Cardiac septum (tissue), 1 donor: ENCODE measurements at places on chromosomes 16 and 17. TPM values are rescaled to one million over a fixed set of nuclear protein-coding genes. Genes with fewer than 3 reads are reported as not detected.

- peak; percentile 15 for DNase-seq
Measured at GRCh38 chr16:57265850-57266530, 18.5 kb downstream of the PLLP start.

GRCh38 chr17:33322063-33322462 lies 29.0 kb upstream of the ASIC2 start:
- no peak for DNase-seq

DNA sequence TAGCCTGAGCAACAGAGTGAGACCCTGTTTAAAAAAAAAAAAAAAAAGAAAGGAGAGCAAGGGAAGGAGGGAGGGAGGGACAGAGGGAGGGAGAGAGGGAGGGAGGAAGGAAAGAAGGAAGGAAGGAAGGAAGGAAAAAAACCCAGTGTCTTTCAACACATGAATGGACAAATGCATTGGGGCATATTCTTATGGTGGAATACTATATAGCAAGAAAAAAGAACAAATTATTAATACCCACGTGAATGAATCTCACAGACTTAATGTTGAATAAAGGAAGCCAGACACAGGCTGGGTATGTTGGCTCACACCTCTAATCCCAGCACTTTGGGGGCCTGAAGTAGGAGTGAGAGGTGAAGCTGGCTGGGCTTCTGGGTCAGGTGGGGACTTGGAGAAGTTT lies 20.3 kb downstream of the RAPGEFL1 start:
- no peak for DNase-seq

DNA sequence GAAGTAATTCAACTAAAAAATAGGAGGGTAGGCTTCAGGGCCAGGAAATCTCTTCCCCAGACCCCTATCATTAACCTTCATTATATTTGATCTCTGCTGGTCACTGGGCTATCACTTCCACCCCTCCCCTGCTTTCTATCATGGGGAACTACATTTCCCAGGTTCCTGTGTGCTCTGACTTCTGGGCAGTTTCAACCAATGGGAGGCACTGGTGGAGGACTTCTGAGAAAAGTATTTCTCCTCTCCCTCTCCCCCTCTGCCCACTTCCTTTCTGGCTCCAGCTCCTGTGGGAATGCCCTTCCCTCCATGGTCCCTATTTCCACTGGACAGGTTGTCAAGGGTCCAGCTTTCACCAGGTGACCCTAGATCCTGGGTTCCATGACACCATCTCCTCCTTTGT lies 364.4 kb downstream of the C16orf95 start:
- no peak for DNase-seq

DNA sequence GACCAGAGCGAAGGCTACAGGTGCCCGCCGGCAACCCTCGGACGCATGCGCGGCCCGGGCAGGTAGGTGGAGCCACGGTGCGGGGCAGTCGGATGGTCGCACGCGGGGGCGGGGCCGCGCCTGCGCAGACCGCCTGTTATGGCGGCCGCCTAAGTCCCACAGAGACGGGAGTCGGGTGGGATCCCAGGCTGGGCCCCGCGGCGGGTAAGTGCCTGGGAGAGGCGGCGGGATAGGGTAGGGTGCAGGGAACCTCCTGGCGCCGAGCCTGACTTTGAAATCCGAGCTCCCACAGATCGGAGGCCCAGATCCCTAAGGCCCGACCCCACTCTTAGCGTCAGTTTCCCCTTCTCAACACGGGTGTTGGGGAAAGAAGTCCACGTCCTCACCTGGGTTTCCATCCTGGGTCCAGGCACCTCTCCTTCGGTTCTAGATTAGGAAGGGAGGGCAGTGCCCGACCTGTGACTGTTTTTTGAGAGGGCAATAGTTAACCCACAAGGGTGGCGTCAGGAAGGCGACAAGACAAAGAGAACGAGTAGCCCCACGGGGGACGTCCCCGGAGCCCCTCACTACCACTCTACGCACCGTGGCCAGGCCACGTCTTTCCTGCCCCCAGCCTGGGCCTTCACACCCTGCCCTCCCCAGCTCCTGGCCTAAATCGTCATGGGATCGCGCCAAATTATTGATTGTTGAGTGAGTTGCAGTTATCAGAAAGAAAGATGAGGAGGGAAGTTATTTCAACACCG lies at the start of gene METTL22:
Gene METTL22 (plus strand): TSS at position 127 of the 743 bp plus-strand sequence. CDS start 3,968 bp downstream, outside the sequence.
- peak; percentile 96 for DNase-seq

DNA sequence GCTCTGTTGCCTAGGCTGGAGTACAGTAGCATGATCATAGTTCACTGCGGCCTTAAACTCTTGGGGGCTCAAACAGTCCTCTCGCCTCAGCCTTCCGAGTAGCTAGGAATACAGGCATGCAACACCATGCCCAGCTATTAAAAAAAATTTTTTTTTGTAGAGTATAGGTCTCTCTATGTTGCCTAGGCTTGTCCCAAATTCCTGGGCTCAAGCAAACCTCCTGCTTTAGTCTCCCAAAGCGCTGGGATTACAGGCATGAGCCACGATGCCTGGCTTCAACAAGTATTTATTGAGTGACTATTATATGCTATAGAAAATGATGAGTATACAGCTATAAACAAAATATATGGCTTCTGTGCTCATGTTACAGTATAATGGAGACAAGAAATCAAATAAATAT lies 66.7 kb upstream of the C17orf78 start:
- DNase-seq: no peak

DNA sequence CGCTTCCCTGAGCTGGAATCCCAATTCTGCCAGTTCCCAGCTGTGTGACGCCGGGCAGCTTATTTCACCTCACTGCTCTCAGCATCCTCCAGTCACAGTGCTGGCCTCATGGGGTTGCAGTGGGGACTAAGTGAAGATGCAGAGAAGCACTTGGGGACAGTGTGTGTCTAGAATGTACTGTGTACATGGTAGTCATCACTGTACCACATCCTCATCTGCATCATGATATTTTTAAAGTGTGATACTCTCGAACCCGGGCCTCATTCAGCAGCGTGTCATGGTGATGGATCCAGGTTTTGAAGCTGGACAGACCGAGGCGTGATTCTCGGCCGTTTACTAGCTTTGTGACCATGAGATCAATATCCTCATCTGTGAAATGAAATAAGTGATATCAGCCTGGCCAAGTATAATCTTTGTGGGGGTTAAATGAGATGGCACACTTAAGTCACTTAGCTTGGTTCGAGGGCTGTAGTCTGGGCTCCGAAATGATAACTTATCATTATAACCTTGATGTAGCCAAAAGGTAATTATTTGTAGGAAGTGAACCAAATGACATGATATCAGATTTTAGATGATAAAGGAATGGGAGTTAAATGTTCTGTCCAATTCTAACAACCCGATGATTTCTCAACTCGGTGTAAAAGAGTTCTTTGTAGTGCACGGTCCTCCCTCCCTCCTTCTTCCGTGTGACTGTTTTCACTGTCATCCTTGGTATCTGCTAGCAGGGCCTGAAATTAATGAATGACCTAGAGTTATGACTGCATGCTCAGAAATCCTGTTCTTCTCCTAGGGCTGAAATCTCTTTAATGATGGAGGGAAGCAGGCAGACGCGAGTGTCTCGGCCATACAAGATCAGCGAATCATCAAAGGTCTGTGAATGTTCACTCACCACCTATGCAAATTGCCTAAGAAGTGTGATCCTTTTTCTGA lies 2.0 kb downstream of the KLHL36 start:
- DNase-seq: no peak

GRCh38 chr17:21171970-21172510 lies 41.9 kb downstream of the TMEM11 start:
- DNase-seq: no peak

- no peak for DNase-seq
Measured at GRCh38 chr17:15999974-16000827, 577 bp downstream of the TTC19 start.

DNA sequence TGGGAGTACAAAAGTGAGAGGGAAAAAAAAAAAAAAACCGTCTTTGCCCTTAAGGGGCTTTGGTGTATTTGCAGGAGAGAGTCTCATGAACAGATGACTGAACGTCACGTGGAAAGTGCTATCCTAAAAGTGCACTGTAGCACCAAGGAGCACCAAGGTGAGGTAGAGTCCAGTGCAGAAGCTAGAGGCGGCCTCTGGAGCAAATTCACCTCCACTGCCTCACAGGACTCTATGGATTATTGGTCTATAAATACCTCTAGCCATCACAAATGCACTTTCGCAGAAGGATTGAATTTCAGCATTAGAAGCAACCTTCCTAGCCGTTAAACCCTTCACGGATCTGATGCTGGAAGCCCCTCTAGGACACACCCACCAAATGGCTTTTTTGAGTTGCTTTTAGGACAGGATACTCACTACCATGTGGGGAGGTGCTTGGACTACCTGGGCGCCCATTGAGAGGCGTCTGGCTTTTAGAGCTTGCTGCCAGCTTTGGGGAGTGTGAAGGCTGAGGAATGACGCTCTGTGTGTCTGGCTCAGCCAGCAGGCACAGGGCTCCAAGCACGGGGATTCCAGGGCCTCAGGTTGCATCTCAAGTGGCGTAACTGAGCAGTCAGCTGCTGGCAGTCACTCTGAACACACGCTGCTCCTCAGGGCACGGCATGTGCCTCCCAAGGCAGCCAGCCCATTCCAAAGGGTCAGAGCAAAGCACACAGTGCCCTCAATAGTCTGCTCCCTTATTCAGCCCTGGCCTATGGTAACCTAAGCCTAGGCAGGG lies 52.7 kb downstream of the CDRT4 start:
- DNase-seq: no peak

DNA sequence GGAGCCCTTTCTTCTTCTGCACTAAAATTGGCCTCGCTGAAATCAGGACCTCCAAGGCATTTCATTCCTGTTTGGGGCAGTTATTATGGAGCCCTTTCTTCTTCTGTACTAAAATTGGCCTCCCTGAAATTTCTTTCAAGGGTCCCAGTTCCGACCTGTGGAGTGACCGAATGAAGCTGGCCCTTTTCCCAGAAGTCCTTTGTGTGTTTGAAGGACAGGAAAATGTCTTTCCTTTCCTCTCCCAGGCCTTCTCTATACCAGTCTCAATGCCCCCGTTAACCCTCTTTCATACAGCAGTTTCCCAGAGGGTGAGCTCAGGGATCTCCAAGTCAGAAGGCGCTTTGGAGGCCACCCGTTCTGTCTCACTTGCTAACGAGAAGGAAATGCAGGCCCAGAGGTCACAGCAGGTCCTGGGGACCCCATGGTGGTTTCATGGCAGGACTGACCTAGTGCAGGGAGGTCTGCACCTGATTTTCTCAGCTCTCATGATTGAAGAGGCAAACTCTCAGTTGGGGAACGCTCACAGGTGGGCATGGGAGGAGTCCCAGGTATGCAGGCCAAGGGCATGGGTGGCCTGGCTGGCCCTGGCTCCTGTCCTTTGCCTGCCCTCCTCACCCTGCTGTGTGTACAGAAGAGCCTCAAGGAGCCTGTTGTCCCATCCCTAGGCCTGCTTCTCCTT lies 37.1 kb upstream of the DOC2B start:
- peak; percentile 65 for DNase-seq

DNA sequence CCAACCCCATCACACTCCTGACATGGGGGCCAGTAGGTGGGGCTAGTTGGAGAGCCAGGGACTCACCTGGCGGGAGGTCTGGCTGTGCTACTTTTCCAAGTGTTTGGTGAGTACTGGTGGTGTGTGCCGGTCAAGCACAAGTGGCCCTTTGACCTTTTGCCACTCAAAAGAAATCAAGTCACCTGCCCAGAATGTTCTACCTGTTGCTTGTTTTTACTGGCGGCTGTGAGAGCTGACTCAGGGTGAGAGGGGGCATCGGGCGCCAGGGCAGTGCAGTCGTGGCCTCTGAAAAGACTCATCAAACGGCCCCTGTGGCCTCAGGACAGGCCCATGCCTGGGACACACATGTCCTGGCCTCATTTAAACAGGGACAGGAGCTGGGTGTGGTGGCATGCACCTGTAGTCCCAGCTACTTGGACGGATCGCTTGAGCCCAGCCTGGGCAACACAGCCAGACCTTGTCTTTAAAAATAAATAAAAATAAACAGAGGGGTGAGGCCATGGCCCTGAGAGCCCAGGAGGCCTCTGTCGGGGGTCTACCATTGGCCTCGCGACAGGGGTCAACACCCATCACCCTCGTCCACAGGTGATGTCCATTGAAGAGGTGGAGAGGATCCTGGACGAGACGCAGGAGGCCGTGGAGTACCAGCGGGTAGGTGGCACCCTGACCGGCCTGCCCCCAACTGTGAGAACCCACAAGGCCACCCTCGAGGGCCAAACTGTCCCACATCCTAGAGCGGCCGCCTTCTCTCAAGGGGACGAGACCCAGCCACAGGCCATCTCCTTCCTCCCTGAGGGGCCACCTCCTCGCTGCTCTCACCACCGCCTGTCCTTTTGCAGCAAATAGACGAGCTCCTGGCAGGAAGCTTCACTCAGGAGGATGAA lies 5.0 kb downstream of the CHMP6 start:
- DNase-seq: no peak

GRCh38 chr16:5349670-5350517 lies 252.3 kb upstream of the EEF2KMT start:
- no peak for DNase-seq

The CPNE7 gene
- not detected for total RNA-seq

The TBC1D3I gene
- total RNA-seq: 0.38 TPM

The MILR1 gene
- 3.6 TPM for total RNA-seq

The LGALS9B gene
- not detected for total RNA-seq

The HOXB1 gene
- total RNA-seq: not detected

The PYDC1 gene
- total RNA-seq: not detected

The C17orf50 gene
- not detected for total RNA-seq
